Central memory CD4-positive, alpha-beta T cell (primary cell): ENCODE measurements at places on chromosomes 16 and 17.

GRCh38 chr17:34723875-34724274 lies 144.5 kb downstream of the TMEM132E start:
- DNase-seq: no peak

DNA sequence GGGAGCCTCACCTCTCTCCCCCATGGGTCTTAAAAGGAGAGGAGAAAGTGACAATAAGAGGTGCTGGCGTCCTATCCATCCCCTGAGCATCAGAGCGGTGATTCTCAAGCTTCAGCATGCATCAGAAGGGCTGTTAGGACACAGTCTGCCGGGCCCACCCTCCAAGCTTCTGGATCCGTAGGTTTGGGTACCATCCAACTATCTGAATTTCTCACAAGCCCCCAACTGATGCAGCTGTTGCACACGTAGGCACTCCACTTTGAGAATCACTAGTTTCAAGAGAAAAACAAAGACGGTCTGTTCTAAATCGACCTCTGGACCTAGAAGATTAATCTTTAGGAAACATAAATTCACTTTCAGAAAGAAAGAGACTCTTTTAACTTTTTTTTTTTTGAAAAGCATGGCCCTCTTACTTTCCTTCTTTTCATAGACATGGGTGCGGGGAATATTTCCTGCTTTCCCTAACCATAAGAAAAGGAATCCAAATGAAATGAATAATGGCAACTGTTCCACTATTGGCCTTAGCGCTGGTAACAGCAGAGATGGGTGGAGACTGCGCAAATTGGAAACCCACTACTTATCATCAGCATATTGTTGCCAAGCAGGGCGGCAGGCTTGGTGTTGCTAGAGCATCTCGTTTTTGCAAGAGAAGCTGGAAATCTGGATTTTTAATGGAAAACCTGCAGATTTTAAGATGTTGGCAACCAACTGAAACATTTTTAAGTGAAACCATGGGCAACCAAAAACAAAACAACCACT lies 144.4 kb downstream of the GAS7 start:
- DNase-seq: no peak

GRCh38 chr17:7673239-7673638 lies 14.1 kb downstream of the TP53 start:
- no peak for DNase-seq

DNA sequence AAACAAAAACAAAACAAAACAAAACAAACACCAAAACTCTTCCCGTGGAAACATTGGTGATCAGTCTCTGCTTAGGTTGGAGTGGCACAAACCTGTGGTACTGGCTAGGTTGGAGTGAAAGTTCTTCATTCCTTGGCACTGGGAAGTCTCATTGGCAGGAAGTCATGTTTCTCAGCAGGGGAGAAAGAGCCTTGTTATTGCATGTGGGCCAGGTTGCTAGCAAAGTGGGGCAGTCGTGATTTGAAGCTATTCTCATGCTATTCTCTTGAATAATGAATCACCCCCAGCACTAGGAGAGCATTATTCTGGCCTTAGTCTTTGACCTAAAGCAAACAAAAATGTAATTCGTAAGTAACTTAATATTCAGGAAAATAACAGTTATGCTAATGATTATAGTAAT lies 24.3 kb upstream of the B4GALNT2 start:
- no peak for DNase-seq

- DNase-seq: no peak
These were observed 306.5 kb upstream of the ZFHX3 start for GRCh38 chr16:73354434-73354833.

- DNase-seq: no peak
These were observed 79.3 kb downstream of the EMP2 start for GRCh38 chr16:10501016-10501607.

DNA sequence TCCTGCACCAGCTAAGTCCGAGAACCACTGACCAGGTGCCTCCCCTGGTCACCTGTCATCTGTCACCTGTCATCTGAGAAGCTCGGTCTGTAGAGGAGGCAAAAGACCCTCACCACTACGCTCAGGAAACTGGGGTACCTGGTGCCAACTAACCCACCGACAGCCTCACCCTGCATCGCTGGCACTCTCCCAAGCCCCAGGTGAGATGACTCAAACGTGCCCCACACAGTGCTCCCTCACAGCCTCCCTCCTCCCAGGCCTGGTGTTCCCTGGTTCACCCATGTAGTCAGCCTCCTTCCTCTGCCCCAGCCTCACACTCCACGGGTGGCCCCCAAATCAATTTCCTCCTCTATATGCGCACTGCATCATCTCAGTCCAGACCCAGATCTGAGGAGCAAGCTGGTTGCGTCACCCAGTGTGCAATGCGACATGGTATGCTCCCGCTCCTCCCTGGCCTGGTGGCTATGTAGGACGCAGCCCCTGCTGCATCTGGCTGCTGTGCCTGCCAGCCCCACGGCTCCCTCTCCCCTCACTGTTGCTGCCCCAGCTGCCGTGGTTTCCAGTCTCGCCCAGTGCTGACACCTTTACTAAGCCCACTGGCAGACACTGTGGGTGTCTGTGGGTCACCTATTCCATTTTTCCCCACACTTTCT lies 68.3 kb downstream of the GTF3C1 start:
- no peak for DNase-seq

- no peak for DNase-seq
These were observed 400 bp upstream of the CEP112 start for GRCh38 chr17:66192378-66192687.
